Muscle of leg (tissue), 16 donors: ENCODE measurements at places on chromosomes 2 and 18. TPM values are rescaled to one million over a fixed set of nuclear protein-coding genes. Genes with fewer than 3 reads are reported as not detected.
A peak's percentile ranks its signal among the peaks of the same experiment; 100 is the strongest.

OR6B3 gene
- not detected for total RNA-seq

DNA sequence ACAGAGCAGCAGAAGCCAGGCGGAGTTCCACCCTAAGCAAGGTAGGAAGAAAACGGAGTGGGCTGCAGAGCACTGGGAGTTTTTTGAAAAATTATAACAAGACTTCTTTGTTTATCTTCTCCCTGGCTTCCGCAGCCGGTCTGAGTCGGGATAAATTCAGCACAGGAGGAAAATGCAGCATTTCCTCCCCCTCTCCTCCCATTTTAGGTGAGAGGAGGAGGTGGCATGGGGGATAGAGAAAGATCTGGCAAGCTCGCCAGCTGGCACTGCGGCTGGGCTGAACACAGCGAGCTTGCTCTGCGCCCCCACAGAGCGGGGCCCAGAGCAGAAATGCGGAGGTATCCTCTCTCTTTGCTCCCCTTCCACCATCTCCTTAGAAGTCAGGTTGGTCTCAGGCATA, 17.7 kb upstream of the CHRNA1 start:
- no peaks in the 10 kb centered on the region for H3K36me3 ChIP-seq
- no peaks in the 10 kb centered on the region for H3K27me3 ChIP-seq
- no peak overlapping the region for H3K27ac ChIP-seq

MROH2A gene
- not detected for total RNA-seq

- no peak overlapping the region for H3K4me3 ChIP-seq
- H3K27me3 ChIP-seq: no peaks in the 10 kb centered on the region
- DNase-seq: no peak
- no peaks in the 10 kb centered on the region for H3K4me1 ChIP-seq
Measured at GRCh38 chr2:218816561-218817011, 15.0 kb downstream of the PRKAG3 start.

DNA sequence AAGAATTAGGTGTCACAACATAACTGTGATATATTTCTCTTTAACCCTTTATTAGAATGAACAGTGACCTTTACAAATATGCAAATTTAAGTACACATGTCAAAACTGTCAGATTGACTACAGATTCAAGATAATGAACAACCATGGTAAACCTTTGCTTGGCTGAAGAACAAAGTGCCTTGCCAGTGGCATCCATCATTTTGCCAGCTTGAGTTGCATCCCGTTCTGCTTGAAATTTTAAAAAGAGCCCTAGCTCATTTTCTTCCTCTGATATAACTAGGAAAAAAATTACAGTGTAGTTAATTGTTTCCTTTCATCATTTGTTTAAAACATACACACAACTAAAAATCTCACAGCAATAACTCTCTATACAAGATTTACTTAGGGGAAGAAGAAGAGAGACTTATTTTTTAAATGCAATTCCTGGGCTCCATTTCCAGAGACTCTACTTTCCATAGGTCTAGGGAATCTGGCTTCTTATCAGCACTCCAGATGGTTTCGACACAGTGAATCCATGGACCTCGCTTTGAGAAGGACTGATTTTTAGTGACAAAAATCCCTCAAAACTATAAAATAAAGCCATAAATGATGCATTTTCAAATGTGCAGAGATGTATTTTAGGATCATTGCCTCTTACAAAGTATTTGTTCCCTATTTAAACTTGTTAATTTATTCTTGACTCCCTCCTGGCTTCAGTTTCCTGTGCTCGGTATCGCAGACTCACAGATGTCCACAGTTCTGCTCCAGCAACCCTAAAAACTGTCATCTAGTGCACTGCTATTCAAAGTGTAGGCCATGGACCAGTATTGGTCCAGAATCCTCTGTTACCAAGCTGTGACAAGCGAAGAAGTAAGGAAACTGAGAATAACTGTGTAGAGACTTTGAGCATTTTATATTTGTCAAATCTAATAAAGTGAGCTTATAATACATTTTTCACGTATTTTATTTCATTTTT, 50.1 kb downstream of the ICA1L start:
- peaks cover 4% of the 10 kb centered on the region for H3K36me3 ChIP-seq
- no peak overlapping the region for H3K27ac ChIP-seq
- no peaks in the 10 kb centered on the region for H3K4me1 ChIP-seq
- H3K27me3 ChIP-seq: no peaks in the 10 kb centered on the region
- no peak overlapping the region for H3K4me3 ChIP-seq

SPTBN1 gene
- 275 TPM for total RNA-seq

DNA sequence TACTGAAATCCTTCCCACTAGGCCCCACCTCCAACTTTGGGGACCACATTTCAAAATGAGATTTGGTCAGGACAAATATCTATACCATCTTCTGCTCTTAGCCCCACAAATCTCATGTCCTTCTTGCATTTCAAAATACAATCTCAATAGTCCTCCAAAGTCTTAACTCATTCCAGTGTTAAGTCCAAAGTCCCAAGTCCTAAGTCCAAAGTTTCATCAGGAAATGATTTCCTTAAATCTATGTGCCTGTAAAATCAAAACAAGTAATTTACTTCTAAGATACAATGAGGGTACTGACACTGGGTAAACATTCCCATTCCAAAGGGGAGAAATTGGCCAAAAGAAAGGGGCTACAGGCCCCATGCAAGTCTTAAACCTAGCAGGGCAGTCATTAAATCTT, 40.5 kb upstream of the TNP1 start:
- H3K4me3 ChIP-seq: no peak overlapping the region
- peaks cover 8% of the 10 kb centered on the region for H3K4me1 ChIP-seq
- no peaks in the 10 kb centered on the region for H3K36me3 ChIP-seq
- H3K27ac ChIP-seq: no peak overlapping the region
- H3K27me3 ChIP-seq: no peaks in the 10 kb centered on the region
- DNase-seq: no peak

GRCh38 chr2:31082002-31082401, 56.2 kb downstream of the GALNT14 start:
- DNase-seq: no peak
- H3K36me3 ChIP-seq: no peaks in the 10 kb centered on the region
- H3K27me3 ChIP-seq: no peaks in the 10 kb centered on the region

ZNF519 gene
- 9.2 TPM for total RNA-seq

DNA sequence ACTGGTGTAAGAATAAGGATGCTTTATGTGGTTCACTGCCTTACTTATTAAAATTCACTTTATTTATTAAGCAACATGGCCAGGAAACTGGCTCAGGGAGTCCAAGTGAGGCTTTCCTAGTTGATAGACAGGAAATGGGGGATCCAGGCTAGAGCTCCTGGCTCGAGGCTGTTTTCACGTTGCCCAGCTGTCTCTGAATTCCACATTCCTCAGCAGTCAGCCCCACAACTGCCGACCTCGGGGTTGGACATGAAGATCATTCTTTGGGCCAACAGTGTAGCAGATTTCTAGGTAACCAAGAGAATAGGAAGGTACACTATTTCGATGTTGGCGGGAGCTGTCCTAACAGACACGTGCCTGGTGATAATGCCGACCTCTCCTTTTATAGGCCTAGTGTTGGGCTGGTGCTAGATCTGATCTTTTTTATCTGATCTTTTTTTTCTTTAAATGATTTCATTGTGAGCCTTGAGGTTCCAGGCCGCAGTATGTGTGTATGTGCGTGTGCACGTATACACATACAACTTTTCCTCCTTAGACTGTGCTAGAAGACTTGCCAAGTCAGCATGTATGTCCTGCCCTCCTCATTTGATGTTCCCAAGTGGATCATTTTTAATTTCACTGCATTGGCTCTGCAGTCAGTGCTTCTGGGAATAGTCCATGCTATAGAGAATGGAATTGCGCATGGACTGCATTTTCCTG, 103.5 kb downstream of the CABLES1 start:
- peak overlapping the region; percentile 29 for H3K27ac ChIP-seq
- peaks cover 37% of the 10 kb centered on the region for H3K4me1 ChIP-seq
- no peaks in the 10 kb centered on the region for H3K27me3 ChIP-seq
- DNase-seq: peak; percentile 81
- H3K36me3 ChIP-seq: no peaks in the 10 kb centered on the region

ARHGEF33 gene
- 0.71 TPM for total RNA-seq

RMDN2 gene
- total RNA-seq: 5.1 TPM

- H3K4me3 ChIP-seq: no peak overlapping the region
- H3K4me1 ChIP-seq: peaks cover 14% of the 10 kb centered on the region
- no peaks in the 10 kb centered on the region for H3K36me3 ChIP-seq
- no peak for DNase-seq
- peaks cover 83% of the 10 kb centered on the region for H3K27me3 ChIP-seq
- H3K27ac ChIP-seq: no peak overlapping the region
Measured at GRCh38 chr2:45000341-45000901, 8.8 kb downstream of the SIX2 start.

- no peak overlapping the region for H3K27ac ChIP-seq
- no peaks in the 10 kb centered on the region for H3K4me1 ChIP-seq
- no peak for DNase-seq
- peaks cover 2% of the 10 kb centered on the region for H3K27me3 ChIP-seq
Measured at GRCh38 chr2:67323209-67323991, 73.7 kb upstream of the ETAA1 start.

GRCh38 chr2:174121612-174122011, 126.7 kb downstream of the OLA1 start:
- no peak overlapping the region for H3K4me3 ChIP-seq
- no peaks in the 10 kb centered on the region for H3K4me1 ChIP-seq
- no peak for DNase-seq
- H3K27me3 ChIP-seq: no peaks in the 10 kb centered on the region

STPG4 gene
- total RNA-seq: 0.22 TPM

- no peak for DNase-seq
- no peak overlapping the region for H3K4me3 ChIP-seq
- H3K4me1 ChIP-seq: no peaks in the 10 kb centered on the region
- H3K27ac ChIP-seq: no peak overlapping the region
Measured at GRCh38 chr2:234764372-234764771, 187.4 kb upstream of the SH3BP4 start.

FAM124B gene
- 8.8 TPM for total RNA-seq

DNA sequence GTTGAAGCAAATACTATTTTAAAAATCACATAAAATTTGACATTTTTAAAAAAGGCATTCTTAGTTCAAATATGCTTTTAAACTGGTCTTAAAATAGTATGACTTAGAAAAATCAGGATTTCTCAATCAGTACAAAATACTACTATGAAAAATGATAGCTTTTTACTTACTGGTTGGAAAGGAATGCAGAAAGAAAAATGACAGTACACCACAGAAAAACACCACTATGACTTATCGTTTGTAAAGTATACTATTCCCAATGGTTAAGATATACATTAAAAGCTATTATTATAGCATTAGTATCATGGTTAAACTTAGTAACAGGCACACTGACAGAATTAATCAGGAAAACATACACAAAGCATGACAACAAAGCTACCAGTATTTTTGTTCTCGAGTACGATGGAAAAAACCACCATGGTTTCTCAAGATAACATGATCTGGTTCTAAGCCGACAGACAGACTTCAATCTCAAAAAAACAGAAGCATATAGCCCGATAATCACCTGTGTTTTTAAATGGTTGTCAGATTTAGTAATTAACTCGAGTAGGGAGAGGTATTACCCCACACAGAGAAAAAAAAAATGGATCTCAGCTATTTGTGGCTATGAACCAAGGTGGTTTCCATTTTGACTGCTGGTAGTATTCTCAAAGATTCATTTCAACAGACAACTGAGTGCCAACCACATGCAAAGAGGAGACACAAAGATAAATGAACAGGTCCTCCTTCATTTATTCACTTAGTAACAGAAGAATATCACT, 39.1 kb downstream of the CUL3 start:
- H3K36me3 ChIP-seq: peaks cover 6% of the 10 kb centered on the region
- no peaks in the 10 kb centered on the region for H3K4me1 ChIP-seq
- no peak for DNase-seq
- no peaks in the 10 kb centered on the region for H3K27me3 ChIP-seq

GRCh38 chr2:220949466-220949865, 622.6 kb downstream of the EPHA4 start:
- no peaks in the 10 kb centered on the region for H3K27me3 ChIP-seq
- no peak overlapping the region for H3K4me3 ChIP-seq
- no peak overlapping the region for H3K27ac ChIP-seq
- no peaks in the 10 kb centered on the region for H3K36me3 ChIP-seq

- peak overlapping the region; percentile 53 for H3K4me3 ChIP-seq
- peak overlapping the region; percentile 96 for H3K27ac ChIP-seq
- peaks cover 22% of the 10 kb centered on the region for H3K4me1 ChIP-seq
- H3K27me3 ChIP-seq: no peaks in the 10 kb centered on the region
Measured at GRCh38 chr18:76524900-76525698, 30.1 kb upstream of the ZNF516 start.

GRCh38 chr2:187825-188224, 76.0 kb downstream of the SH3YL1 start:
- peaks cover 4% of the 10 kb centered on the region for H3K4me1 ChIP-seq
- H3K36me3 ChIP-seq: no peaks in the 10 kb centered on the region
- H3K4me3 ChIP-seq: no peak overlapping the region
- H3K27me3 ChIP-seq: no peaks in the 10 kb centered on the region

DNA sequence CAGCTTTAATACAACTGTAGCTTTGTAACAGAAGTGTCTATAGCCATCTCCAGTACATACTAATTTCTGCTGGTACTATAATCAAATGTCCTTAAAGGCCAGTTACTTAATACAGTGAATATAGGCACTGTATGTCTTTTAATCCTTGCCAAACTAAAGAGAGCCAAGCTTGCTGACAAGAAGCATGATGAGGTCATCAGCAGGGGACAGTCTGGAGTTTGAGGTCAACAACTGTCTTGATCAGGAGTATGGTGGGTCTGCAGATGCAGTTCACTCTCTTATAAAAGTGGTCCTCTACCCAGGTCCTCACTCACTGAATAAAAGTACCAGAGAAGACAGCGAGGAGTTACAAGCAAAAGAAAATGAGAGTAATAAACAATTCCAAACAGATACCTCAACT, 219.1 kb downstream of the WDPCP start:
- no peaks in the 10 kb centered on the region for H3K4me1 ChIP-seq
- no peaks in the 10 kb centered on the region for H3K36me3 ChIP-seq
- DNase-seq: no peak

DNA sequence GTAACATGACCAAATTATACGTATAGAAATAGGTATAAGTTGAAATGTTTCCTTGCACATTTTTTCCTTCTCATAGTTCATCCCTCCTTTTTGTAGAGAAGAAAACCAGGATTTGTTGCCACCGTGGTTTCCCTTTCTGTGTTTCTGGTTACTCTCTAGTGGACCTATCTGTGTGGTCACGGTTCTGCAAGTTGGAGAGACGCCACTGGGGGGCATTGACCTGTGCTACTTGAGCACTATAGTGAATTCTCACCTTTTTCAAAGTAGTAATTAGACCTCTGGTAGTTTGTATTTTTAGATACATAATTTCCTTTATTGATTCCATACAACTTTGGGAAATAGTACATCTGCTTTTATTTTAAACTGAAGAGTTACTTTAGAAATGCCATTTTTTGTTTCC, 444.8 kb downstream of the PTPRM start:
- H3K27ac ChIP-seq: no peak overlapping the region
- H3K36me3 ChIP-seq: no peaks in the 10 kb centered on the region
- H3K4me1 ChIP-seq: no peaks in the 10 kb centered on the region
- H3K4me3 ChIP-seq: no peak overlapping the region

ZBTB7C gene
- total RNA-seq: 3.2 TPM

DNA sequence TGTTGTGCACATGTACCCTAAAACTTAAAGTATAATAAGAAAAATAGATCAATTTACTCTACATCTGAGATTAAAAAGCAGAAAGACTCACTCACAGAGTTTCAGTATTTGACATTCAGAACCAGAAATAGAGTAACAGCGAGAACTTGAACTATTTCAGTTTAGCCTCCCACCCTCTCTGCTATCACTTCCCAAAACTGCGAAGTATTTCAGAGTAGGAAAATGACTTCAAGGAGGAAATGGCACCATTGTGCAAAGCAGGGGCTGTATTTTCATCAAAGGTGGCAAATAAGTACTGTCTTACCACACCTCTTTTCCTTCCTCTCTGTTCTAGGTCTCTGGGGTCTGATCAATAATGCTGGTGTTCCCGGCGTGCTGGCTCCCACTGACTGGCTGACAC, 13.6 kb downstream of the DHRS9 start:
- H3K4me3 ChIP-seq: no peak overlapping the region
- no peak overlapping the region for H3K27ac ChIP-seq
- peak; percentile 48 for DNase-seq
- no peaks in the 10 kb centered on the region for H3K27me3 ChIP-seq
- H3K36me3 ChIP-seq: no peaks in the 10 kb centered on the region
- H3K4me1 ChIP-seq: no peaks in the 10 kb centered on the region
